GDM1 (cell line): ENCODE measurements at places on chromosomes 3 and 15.

DNA sequence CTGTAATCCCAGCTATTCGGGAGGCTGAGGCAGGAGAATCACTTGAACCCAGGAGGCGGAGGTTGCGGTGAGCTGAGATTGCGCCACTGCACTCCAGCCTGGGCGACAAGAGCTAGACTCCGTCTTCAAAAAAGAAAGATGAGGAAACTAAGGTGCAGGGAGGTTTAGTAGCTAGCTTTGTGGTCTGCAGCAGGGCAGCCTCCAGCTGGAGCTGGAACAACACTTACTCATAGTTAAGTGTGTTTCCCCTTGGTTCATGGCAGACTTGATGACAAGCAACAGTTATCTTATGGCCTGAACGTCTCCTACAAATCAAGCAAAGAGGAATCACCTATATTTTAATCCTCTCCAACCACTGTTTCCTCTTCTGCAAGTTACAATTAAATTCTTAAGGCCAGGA is 12.6 kb downstream of the KAT2B start:
- DNase-seq: no peak

DNA sequence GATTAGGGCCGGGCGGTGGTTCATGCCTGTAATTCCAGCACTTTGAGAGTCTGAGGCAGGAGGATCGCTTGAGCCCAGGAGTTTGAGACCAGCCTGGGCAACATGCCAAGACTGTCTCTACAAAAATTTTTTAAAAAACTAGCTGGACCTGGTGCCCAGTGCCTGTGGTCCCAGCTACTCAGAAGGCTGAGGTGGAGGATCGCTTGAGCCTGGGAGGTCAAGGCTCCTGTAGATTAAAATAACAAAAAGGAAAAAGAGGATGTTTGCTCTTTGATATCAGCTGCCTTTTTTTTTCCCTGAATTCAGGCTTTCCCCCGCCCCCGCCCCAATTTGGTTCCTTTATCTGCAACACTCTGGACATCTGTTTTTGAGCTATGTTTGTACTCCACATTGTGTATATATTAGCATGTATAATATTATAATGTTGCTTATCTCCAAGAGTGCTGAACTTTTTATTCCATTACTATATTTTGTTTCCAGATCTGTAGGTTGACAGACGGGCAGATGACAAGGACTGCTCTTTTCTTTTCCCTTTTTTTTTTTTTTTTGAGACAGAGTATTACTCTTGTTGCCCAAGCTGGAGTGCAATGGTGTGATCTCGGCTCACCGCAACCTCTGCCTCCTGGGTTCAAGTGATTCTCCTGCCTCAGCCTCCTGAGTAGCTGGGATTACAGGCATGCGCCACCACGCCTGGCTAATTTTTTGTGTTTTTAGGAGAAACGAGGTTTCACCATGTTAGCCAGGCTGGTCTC is 4.6 kb downstream of the SNAP23 start:
- DNase-seq: no peak

DNA sequence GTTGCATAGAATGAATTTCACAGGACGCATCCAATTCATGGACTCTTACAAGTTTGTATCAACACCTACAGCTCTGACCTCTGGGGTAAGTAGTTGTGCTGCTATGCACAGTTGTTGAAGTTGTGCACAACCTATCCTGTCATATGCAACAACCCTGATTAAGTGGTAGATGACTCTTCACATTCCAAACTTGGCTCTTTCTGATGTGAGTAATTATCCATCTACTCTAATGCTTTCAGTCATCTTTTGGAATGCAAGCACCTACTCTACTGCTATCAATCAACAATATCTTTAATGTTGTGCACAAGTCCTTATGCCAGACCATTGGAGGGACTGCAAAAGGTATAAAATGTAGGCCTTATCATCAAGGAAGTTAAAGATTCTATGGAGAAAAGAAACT is 921.4 kb downstream of the MCTP2 start:
- DNase-seq: no peak

- DNase-seq: no peak
These were observed 3.1 kb downstream of the C3orf38 start for GRCh38 chr3:88152841-88153240.

DNA sequence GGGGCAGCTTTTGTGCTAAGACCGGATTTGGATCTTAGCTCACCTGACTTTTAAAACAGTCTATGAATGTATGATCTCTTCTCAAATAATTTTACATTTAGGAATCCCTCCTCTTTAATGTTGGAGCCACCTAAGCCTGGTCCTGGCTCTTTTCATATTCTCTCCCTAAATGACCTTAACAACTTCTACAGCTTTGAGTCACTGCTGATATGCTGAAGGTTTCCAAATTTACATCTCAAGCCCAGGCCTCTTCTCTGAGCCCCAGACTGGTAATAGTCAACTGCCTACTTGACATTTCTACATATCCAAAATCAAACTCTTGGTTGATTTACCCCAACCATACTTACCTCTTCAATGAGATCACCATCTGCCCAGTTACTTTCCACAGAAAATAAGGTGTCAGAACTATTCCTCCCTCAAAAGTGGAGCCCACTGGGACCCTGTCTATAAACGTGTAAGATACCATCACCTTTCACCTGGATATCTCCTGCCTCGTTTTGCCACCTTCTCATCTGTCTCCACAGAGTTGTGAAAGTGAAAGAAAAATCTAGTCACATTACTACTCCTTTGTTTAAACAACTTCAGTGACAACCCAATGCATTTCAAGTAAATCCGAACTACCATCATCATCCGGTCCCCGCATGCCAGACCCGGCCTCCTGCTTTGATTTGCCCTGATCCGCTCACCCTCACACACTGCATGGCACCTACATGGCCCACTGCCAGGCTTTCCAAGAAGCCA is 48.8 kb downstream of the UBP1 start:
- no peak for DNase-seq
